ENCODE measurements at places on chromosomes 11 and 22.

DNA sequence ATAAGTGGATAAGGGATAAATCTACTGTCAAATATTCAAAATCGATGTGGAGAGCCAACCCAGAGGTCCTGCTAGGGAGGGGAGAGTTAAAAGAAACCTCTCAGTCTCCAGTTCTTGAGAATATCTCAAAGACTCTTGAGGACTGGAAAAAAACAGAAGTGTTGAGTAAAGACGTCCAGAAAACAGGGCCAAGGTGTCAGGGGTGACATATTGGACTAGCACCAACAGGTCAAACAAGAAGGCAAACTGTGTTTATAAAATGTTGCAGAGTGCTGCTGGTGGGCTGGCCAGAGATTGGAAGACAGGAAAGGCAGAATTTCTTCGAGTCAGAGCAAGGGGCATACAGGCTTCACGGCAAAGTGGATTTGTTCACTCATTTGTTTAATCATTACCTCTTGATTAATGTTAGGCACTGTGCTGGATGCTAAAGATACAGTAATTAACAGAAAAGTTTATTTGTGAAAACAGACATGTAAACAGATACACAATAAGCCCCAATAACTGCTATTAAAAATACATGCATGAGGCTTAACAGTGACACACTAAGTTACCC is 33.7 kb upstream of the SMPD1 start:
- no peak for DNase-seq

- DNase-seq, result no peak
Observed at GRCh38 chr22:24162436-24162835, 18.9 kb upstream of the SUSD2 start.

DNA sequence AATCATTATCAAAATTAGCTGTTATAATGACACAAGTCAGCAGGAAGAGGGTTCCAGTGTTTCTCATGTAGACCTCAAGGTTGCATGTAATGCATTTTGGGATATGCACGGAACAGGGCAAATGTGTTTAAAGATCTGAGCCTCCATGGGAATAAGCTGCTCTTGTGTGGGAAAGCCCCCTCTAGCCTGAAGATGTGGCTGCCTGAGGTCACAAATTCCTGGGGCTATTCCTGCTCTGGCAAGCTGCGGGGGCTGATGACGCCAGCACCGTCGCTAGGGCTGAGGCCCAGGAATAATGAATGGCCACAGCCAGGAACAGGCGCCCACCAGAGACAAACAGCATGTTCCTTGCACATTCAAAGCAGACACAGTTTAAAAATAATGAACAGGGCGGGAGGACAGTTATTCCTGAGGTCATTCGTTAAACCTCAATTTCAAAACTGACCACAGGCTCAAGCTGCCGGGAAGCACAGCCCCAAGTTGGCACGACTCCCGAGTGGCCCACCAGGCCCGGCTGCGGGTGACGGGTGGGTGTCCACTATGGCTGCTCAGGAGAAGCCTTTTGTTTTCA is 11.7 kb downstream of the OSBPL5 start:
- no peak for DNase-seq

DNA sequence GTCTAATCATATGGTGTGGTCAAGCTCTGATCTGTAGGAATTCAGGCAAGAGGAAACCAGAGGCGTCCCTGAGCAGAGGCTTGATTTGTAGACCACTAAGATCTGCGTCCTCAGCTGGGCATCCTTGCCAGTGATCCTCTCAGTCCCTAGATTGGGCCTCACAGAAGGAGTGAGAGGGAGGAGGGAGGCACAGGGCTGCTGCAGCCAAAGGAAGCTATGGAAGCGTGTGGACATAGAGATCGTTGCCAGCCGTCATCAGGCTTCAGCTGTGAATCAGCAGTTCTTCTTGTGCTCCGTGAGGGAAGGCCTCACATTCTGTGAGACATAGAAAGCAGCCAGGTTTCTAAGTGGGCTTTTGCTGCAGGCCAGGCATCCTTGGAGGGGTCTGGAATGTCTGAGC is 254.6 kb upstream of the KIRREL3 start:
- no peak for DNase-seq

DNA sequence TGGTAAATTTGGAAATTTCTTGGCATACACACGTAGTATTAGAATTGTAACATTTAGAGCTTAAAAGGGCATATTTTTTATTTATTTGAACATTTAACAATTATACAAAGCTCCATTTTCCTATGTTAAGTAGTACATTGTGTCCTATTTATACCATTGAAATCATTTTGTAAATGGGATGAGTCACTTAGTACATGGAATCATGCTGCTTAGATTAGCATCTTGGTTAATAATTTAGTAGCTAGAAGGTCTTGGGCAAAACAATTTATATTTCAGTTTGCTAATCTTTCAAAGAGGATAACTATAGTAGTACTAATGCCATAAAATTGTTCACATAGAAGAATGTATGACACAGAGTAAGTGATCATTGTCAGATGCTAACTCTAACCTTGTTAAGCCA is 450.1 kb upstream of the LUZP2 start:
- DNase-seq, result no peak

DNA sequence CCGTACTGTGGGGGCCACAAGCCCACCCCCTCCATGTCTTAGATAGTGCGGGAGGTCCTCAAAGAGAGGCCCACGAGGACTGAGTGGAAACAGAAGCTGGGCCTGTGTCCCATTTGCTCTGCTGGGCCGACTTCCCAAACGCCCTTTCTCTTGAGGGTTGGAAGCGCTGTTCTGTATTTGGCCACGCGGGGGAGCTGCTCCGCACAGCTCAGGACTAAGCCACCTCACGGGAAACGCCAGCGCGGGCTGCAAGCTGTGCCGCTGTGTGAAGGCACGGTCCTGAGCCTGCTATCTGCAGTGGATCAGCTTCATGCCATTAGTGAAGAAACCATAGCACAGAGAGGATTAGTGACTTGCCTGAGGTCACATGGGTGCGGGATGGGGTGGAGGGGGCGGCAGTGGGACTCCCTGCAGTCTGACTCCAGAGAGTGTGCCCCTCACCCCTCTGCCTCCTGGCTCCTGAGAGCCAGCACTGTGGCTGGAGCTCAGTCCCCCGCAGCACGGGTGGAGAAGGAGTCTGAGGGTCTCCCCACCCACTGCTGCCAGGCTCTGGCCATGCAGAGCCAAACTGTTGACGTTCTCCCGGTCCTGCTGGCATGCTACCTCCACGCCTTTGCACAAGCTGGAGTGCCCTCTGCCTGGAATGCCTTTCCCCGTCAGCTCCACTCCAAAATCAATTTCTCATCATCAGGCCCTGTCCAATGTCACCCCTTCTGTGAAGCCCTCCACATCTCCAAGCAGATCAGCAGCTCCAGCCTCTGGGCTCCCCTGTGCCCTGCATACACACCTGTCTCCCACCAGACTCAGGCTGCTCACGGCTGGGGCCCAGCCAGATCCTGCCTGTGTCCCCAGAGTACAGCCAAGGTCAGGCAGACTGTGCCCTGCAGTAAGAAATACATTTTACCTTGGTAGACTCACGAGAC is 51.5 kb upstream of the LRRC32 start:
- DNase-seq, result peak; percentile 74

DNA sequence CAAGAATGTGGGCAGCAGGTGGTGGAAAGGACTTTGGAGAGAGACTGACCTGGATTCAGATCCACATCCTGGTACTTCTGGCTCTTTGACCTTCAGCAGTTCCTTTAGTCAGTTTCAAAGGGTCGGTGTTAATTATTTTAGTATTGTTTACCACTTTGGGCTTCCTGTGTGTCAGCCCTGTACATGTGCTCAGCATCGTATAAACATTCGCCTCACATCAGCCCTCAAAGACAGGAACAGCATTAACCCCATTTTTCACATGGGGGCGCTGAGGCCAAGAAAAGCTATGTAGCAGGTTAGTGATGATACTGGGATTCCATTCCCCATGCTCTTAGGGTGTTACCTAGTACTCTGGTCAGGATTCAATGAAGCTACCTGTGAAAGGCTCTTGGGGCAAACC is 72.1 kb upstream of the YWHAH start:
- no peak for DNase-seq

- peak; percentile 49 for DNase-seq
Observed at GRCh38 chr11:69915501-69916250, 96.5 kb upstream of the FGF3 start.

DNA sequence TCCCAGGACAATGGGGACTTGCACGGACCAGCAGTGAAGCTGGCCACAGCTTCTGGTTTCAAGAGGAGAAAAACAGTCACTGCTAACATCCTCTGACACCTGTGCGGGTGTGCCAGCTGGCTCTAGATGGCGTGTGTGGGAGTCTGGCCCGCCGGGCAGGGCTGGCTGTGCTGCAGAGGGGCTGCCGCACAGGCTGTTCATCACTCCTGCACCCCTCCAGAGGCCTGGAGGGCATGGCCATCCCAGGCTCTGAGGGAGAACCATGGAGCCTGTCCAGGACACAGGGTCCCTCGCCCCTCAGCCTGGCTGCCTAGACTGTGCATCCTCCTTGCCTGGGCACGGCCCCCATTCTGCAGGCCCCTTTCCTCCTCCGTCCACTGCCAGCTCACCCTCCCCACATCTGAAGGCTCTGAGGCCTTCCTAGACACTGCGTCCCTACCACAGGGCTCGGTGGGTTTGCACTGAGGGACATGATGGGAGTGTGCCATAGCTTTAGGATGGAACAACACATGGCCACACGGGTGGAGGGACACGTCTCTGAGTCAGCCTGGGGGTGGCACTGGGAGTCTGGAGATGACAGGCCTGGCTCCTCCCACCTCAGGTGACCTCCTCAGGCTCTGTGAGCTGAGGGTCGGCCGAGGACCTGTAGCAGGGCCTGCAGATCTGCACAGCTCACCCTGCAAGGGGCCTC is 42.1 kb upstream of the GNB1L start:
- no peak for DNase-seq

- DNase-seq, result no peak
Observed at GRCh38 chr11:98069861-98070260, 950.9 kb upstream of the CNTN5 start.

GRCh38 chr22:50299785-50300619 is 7.4 kb downstream of the PLXNB2 start:
- DNase-seq, result no peak

DNA sequence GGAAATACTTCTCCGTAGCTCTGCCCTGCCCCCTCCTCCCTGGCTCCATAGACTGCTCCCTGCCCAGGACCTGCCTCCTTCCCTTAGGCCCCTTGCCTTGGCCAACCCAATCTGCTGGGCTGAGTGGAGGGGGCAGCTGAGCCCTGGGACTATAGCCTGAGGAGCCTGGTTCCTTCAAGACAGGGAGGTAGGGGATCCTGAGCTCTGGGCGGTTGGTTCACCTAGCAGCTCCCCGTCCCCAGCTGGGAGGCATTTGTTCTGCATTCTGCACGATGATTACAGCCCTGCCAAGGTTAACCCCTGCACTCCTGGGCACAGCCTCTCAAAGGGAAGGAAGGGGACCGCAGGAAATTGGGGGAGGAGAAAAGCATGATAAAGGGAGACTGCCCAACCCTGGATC is 3.6 kb upstream of the CDC42EP1 start:
- DNase-seq, result no peak

GRCh38 chr22:36364255-36365019 is 23.3 kb downstream of the MYH9 start:
- no peak for DNase-seq

GRCh38 chr11:128552783-128553661 is 34.3 kb downstream of the ETS1 start:
- no peak for DNase-seq

GRCh38 chr22:19218541-19219233 is 40.2 kb upstream of the SLC25A1 start:
- no peak for DNase-seq

- DNase-seq, result no peak
Observed at GRCh38 chr11:103651341-103651998, 385.0 kb upstream of the DDI1 start.

GRCh38 chr11:78253797-78254196 is 65.1 kb downstream of the USP35 start:
- no peak for DNase-seq

DNA sequence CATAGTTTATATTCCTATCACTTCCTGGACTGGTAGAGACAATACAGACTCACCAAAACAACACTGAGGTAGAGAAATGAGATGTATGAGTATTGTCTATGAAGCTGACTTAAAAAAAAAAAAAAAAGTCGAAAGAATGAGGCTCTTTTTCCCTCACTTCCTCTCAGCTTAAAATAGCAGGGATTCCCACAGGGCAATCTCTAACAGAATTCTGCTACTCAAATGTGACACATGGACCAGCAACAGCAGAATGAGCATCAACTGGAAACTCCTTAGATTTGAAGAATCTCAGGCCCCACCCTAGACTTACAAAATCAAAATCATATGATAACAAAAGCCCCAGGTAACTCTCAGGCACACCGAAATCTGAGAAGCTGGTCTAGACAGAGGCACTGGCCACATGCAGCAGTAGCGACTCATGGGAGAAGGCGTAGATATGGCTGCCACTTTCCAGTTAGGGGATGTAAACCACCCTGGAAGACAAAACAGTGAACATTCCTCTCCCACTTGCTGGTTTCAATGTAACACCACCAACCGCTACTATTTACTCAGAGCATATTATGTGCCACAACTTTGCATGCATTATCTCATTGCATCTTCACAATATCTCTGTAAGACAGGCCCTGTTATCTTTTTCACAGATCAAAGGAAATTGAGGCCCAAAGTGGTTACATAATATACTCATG is 128.0 kb downstream of the RBFOX2 start:
- DNase-seq, result no peak

GRCh38 chr22:24244144-24244787 is 616 bp downstream of the GGT5 start:
- DNase-seq, result no peak

DNA sequence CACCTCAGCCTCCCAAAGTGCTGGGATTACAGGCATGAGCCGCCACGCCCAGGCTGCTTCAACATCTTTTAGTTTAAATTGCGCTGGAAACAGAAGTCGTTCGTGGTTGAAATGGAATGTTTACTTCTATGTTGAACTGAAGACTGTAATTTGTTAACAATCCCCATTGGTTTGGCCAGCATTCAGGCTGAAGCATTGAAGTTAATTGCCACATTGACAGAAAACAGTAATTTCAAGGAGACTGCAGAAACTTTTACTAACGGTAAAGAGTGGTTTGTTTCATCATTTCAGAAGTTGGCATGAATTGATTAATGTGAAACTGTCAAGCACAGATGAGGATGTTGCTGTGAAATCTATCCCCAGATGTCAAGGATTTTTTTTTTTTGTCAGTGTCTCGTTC is 14.2 kb downstream of the AP5B1 start:
- DNase-seq, result no peak

DNA sequence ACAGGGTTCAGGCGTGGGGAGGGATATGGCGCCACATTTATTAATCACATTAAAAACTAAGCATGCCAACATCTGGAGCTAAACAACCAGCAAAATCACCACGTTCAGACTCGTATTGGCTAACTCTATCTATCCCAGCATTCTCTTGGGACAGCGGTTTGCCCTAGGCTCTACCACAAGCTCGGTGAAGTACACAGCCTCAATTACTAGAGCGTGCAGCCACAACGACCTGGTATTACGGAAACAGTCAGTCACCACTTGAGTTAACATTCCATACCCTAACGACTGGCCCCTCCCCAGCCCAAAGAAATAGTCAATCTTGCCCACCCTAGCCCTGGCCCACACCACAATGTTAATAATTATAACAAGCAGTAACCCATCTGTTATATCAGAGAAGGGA is 32.1 kb downstream of the APOL5 start:
- no peak for DNase-seq

- DNase-seq, result no peak
Observed at GRCh38 chr11:75873417-75874221, 58.6 kb downstream of the UVRAG start.

- no peak for DNase-seq
Observed at GRCh38 chr11:3885855-3886254, 30.4 kb downstream of the STIM1 start.
